ENCODE measurements at places on chromosomes 6 and 20.

GRCh38 chr20:6837730-6838129 lies 70.2 kb downstream of the BMP2 start:
- ATAC-seq = no peak

DNA sequence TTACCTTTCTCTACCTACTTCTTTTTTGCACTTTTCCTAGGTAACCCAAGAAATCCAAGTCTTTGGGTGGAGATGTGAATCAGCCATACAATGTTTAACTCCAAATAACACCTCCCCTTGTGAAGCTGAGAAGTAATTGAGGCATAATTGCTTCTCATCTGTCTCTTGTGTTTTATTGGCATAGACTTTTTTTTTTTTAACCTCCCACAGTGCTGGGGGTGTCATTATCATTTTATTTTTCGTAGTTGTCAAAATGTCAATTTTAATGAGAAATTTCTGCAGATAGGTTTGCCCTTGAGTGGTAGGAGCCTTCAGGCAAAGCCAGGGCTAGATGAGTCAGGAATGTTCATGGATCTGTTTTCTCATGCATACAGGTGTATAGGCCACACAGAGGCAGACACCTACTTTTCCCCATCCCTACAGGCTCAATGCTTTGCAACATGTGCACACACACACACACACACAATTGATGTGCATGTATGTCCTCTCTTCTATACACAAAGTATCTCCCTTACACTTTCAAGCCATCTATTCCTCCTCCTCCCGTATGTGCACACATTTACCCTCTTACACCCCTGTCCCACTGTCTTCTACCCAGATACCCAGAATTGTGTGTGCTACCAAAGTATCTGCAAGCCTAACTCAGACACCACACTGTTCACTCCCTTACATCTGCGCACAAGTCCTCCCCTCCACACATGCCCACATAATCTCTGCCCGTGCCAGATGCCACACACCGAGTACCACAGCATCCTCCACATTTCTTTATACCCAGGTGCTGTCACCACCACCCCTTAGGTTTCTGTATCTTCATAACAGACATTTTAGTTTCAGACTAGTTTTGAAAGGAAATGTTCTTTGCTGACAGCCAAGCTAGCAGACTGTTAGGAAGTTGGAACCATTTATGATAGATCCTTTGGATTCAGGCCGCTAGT lies 22.0 kb downstream of the RALY start:
- ATAC-seq = no peak

DNA sequence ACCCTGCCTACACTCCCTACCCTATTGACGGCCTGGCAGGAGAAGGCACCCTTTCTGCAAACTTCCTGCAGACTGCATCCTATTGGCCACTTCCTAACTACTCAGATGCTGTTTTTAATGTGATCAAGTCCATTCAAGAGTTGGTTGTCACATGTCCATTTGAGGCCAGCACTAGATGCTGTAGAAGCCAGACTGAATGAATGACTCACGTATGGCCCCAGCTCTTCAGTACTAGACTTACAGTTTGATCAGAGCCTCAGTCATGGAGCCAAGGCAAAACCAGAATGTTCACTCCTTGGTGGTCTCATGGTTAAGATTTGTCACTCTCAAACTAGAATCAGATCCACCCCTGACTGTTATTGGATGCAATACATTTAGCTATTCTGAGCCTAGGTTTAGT lies 101.7 kb downstream of the OPRM1 start:
- no peak for ATAC-seq

DNA sequence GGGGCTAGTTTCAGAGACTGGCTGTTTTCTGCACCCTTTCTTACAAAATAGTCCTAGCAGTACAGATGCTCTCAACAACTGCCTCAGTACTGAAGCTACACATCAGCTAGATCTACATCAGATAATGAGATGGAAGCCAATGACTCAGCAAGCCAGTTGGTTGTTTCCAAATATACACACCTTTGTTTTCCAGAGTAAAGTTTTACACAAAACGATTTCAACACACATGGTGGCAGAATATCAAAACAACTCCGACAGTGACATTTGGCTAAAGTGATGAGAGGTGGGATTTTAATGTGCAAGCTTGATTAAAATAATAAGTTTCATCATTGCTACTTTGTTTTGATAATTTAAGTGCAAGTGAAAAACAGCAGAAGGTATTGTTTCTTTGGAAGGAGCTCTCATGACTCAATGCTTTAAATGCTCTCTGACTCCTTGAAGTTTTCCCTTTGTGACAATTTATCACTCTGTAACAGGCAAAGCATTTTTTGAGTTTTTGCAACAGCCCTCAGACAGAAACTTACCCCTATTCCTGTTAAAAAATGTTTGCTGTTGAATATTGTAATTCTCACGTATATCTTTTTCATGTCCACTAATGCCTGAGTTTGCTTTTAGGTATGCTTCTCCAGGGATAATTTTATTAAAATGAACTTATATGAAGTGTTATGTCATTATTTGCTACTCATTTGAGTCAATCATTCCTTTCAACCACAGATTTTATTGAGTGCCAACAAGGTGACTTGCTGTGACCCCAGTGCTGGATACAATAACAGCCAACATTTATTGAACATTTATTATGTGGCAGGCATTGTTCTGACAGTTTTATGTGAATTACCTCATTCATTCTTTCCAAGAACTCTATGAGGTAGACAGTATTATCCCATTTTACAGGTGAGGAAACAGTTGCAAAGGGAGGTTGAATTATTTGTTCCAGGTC lies 882.0 kb downstream of the TFAP2A start:
- ATAC-seq = no peak

GRCh38 chr20:32971703-32972161 lies 32.5 kb downstream of the SUN5 start:
- ATAC-seq = no peak

Data from activated CD4-positive, CD25-positive, alpha-beta regulatory T cell treated with anti-CD3 and anti-CD28 coated beads, Interleukin-2, amount 50 U/mL, for 24 hours (primary cell).